Substantia nigra (tissue), 51 donors: ENCODE measurements at places on chromosomes 16 and 17.

DNA sequence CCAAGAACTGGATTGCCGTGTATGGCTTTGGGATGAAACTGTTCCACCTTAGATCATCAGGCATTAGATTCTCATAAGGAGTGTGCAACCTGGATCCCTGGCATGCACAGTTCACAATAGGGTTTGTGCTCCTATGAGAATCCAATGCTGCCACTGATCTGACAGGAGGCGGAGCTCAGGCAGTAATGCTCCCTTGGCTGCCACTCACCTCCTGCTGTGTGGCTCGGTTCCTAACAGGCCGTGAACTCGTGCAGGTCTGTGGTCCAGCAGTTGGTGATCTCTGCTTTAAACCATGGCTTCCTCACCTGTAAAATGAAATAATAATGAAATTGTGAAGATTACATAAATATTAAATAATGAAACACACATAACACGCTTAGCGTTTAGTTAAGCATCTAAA, 45.5 kb upstream of the FBXO47 start:
- DNase-seq = no peak

- DNase-seq = no peak
These were observed 668 bp downstream of the JUP start for GRCh38 chr17:41785859-41786226.

DNA sequence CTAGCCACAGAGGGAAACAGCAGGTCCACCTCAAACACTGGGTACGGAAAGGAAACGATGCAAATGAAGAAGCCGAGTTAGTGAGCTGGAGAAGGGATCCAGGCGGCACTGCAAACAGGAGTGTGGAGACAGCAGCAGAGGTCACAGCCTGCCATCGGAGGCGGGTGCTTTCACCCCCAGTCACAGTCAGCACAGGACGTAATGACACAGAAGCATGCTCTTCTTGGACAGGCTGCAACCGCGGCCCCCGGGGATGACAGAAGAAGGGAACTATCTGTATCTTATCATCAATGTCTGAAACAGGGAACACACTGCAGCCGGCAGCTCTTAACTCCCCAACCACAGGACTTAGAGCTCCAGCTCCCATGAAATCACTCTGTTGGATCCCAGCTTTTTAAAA, 16.1 kb upstream of the SLC38A8 start:
- DNase-seq = no peak

GRCh38 chr17:38746004-38746848, 1.9 kb downstream of the PCGF2 start:
- DNase-seq = no peak

GRCh38 chr17:11980813-11981212, 16.5 kb downstream of the ZNF18 start:
- DNase-seq = no peak

- DNase-seq = no peak
These were observed 36.8 kb downstream of the HELZ start for GRCh38 chr17:67208232-67208631.

DNA sequence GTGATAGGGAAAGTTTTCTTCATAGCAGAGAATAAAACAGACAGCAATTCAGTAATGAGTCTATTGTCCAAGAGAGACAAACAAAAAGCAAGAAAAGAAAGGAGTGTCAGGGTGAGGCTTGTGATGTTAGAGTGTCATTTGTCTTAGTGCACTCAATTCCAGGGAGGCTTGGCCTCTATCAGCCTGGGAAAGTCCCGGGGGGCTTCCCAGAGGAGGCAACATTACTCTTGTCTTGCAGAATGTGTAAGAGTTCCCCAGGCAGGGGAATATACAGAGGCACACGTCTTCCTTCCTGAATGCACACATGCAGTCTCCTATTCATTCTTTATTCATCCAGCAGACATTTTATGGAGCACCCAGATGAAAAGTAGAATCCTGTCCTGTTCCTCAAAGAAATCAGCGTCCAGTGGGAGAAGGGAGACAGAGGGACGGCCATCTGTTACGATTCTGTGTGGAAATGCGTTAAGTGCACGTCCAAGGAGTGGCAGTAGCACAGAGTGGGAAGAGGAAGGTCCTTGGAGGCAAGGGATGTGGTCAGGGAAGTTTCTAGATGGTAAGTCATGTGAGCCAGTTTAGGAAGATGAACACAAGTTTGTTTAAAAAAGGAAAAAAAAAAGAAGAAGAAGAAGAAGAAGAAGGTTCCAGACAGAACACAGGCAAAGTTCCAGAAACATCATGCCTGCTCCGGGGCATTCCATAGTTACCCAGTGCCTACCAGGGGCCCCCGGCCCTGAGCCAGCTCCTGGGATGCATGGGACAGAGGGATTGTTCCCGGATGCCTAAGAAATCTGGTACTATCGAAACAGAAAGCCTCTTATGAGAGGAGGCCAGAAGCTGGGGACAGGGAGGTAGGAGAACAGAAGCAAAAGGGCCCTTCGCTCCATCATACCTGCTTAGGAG, 21.1 kb downstream of the CACNG4 start:
- DNase-seq = no peak

DNA sequence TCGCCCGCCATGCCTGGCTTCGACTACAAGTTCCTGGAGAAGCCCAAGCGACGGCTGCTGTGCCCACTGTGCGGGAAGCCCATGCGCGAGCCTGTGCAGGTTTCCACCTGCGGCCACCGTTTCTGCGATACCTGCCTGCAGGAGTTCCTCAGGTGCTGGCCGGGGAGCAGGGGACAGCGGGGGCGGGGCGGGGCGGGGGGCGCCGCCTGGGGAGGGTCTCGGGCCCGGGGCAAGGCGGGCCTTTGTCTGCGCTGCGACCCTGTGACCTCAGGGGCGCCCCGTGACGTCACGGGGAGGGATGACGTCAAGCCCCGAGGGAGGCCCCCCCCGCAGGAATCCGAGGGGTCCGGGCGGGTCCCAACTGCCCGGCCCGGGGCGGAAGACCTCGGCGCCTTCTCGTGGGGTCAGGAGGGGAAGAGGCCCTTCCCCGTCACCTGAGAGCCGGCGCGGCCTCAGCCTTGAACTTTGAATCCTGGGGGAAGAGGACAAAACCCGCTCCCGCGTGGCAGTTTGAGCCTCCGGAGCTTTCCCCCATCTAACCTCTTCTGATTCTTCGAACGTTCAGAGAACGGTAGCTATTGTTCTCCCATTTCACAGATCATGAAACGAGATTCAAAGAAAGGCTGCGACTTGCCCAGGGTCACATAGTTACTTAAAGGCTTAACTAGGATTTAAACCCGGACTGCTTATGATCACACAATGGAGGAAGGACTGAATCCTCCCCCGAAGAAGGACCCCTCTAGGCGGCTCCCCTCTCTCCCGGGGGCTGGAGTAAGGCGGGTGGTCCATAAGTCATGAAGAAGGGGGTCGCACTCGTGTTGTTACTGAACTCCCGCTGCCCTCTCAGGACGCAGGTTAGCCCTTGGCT, 527 bp downstream of the TRAF4 start:
- peak; percentile 71 for DNase-seq
